Activated CD4-positive, alpha-beta T cell treated with anti-CD3 and anti-CD28 coated beads for 4 hours (primary cell): ENCODE measurements at places on chromosomes 12 and 14.

GRCh38 chr12:10386857-10387256, 3.0 kb downstream of the KLRK1 start:
- no peak for DNase-seq

- no peak for DNase-seq
These were observed 5.5 kb downstream of the NKX2-1 start for GRCh38 chr14:36514278-36515104.

DNA sequence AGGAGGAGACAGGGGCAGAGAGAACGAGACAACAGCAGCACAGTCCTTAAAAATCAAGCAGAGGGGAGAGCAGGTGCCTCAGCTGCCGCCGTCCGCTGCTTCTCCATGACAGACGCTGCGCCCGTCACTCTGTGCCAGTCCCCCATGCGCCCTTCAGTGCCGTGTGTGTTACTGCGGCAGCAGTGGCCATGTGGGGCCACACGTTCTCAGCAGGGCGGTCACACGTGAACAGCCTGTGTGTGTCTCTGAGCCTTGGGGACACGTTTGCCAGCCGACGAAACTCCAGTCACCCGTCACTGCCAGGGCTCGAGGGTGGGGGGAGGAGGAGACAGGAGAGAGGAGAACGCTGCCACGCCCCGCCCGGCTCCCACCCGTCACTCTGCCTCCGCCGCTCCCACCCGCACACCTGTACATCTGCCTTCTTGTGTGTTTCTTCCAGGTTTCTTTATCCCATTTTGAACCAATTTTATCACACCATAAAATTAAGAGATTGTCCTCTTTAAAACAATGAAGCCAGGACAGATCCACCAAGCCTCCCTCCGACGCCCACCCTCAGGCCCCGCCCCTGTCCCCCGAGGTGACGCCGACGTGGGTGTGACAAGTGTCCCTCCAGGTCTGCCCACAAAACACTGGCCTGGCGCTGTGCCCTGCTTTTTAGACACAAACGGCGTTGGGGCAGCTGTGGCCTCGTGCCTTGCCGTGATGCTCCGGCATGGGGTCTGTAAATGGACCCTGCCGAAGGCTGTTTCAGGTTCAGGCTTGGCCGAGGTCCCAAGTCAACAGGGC, 58.2 kb downstream of the GALNT9 start:
- no peak for DNase-seq

DNA sequence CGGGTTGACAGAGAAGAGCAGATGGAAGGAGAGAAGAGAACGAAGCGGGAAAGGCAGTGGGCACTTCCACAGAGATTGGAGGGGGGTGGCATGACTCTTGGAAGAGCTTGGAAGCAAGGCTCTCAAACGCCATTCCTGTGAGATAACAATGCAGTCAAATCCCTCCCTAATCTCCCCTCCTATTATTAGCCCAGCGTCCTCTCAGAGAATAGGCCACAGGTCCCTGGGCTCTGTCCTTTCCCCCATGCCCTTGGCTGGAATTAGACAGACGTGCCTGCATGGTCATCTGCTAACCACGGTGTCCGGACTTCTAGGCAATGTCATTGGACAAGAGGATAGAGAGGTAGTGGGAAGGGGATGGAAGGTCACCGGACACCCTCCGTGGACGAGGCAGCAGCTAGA, 8.0 kb upstream of the MYH7 start:
- DNase-seq = no peak

DNA sequence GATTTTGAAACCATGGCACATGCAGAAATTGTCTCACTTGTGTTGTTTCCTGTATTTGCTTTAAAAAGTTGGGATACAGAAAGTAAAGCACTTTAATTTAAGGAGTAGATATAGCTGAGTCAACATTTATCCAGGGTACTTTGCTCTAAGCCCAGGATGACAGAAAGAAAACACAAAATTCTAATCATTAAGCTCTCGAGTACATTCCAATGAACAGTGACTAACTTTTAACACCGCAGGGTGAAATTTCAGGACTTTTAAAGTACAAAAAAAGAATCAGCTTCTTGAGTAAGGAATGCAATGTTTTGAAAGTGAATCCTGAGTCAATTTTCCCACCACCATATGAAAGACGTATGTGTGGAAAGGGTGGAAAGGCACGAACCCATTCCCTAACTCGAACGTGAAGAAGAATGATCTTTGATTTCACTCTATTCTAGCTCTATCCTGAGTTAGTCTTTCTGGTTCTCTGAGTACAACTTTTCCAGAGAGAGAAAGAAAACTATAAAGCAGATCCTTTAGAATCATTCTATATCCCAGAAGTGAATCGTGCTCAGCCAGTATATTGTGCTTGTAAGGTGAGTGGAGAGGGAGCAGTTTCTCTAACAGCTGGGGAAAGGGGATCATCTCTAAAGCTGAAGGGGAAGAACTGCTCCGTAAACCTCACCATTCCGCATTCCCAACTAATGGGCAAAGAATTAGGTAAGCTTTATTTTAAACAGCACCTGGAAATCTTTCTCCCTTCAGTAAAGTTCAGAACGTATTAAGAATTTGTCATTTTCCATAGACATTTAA, 779.0 kb upstream of the FLRT2 start:
- DNase-seq = no peak

GRCh38 chr14:73472185-73473114, 14.1 kb upstream of the NUMB start:
- DNase-seq = no peak

GRCh38 chr14:61567838-61568571, 127.3 kb upstream of the HIF1A start:
- no peak for DNase-seq

GRCh38 chr12:107564946-107565345, 120.7 kb upstream of the PWP1 start:
- DNase-seq = no peak

DNA sequence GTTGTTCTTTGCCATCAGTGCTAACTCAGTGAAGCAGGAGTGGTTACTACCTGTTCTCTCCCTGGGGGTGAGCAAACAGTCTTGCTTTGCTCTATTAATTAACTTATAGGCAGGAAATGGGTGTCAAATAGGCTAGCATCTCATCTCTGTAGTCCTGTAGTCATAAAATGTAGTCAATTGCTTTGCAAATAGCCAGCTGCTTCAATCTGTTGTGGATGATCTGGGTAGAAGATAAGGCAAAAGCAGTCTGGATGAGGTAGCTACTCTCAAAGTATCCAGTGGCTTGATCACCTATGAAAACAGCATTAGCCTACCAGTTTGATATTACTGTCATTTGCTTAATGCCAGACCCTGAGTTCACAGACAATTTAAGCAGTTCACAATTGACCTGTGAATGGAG, 369.0 kb upstream of the TMTC1 start:
- no peak for DNase-seq

- no peak for DNase-seq
These were observed 217.5 kb downstream of the DPY19L2 start for GRCh38 chr12:63450816-63451215.

DNA sequence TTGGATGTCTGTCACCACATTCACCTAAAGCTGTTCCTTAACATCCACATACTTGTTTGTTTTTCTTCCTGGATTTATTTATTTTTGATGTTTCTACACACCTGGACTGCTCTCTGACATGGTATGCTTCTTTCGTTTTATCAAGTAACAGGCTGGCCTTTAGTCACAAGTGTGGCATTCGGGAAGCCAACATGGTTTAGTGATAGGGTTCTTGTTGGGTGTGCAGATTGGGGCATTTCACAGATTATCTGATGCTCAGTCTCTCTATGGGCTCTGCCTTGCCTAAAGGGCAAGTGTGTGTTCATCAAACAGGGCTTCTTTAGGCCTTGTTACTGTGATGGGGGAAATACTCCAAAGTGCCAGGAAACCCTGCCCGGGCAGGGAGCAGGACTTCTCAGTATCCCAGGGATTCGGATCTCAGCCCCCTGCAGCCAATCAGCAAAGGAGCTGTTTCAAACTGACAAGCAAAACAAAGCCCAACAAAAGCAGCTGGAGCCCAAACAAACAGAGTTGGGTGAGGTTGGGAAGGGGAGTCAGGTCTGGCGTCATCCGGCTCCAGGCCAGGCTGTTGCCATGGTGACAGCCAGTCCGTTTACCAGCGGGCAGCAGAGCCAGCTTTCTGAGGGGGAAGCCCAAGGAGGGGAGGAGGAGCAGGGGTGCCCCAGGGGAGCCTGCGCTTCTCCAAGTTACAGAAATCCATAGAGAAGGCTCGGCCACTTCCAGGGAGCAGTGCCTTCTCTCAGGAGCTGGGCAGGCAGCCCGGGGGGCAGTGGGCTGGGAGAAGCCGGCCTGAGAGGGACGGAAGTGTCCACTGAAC, 31.9 kb downstream of the FOS start:
- DNase-seq = no peak

DNA sequence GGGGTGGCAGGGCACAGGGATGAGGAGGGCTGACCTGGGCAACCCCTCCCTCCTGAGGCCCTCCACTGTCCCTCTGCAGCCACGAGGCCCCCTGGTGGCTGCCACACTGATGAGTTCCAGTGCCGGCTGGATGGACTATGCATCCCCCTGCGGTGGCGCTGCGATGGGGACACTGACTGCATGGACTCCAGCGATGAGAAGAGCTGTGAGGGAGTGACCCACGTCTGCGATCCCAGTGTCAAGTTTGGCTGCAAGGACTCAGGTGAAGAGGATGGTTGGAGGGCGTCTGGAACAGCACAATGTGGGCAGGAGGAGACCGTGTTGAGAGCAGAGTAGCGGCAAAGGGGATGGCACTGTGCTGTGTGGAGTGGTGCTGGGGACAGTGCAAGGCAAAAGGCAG, 25.7 kb upstream of the LRP1-AS start:
- DNase-seq = peak; percentile 11

- no peak for DNase-seq
These were observed 60.0 kb downstream of the MYF5 start for GRCh38 chr12:80776706-80777105.

- no peak for DNase-seq
These were observed 121.5 kb downstream of the ASCL4 start for GRCh38 chr12:107895966-107896365.

DNA sequence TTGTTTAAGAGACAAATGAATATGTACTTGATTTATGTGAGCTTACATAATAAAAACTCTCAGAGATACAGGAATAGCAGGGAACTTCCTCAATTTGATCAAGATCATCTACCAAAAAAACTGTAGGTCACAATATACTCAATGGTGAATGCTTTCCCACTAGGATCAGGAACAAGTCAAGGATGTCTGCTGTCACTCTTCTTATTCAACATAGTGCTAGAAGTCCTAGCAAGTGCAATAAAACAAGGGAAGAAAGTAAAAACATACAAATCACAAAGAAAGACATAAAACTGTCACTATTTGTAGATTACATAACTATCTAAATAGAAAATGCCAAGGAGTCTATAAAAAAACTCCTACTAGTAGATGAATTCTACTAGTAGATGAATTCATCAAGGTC, 41.9 kb upstream of the PAWR start:
- DNase-seq = no peak

GRCh38 chr14:53757732-53758131, 198.9 kb downstream of the BMP4 start:
- no peak for DNase-seq

GRCh38 chr14:67559639-67560038, 26.5 kb downstream of the PLEKHH1 start:
- no peak for DNase-seq

DNA sequence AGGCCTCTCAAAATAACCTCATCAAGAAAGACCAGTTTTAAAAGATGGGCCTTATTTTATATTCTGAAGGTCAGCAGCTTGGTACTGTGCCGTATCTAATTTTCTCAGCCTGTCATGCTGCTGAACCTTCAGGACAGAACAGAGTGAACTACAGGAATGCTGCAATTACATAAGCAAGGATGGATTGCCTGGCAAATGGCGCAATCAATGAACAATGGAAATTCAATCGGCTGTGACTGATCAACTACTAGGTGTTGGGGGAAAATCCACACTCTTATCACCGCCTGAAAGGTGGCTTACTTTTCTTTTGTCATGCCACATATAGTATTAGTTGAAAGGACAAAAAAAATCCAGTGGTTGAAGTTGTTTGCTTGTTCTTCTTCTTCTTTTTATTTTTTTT, 8.5 kb downstream of the ACSS3 start:
- DNase-seq = no peak

GRCh38 chr14:75976826-75977581, 4.8 kb downstream of the TGFB3 start:
- DNase-seq = no peak

DNA sequence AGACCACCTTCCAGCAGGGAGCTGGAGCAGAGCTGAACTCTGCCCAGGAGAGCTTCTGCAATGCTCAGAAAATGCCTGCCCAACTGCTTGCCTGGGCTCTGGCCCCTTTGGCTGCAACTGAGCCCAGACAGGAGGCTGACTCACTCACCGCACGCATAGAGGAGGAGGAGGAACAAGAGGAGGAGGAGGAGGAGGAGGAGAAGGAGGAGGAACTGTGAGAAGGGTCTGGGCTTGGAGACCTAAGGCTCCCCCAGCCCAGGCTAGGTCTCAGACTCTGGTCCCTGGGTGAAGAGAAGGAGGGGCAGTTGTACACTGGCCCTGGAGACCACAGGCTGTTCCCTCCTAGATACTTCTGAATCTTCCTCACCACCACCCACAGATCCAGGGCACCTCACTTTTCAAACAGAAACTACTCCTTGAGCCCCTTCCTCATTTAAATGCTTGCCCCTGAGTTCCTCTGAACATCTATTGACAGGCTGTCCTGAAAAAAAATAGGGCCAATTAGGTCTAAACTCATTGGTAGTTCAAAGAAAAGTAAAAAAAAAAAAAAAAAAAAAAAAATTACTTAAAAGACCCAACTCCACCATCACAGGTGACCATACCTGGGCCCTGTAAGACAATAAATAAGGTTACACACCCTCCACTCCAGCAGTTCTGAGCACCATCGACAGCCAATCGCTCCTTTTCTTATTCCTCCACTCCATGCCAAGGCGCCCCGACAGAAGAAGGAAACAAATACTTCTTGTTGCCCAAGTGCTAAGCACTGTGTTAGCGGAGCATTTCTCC, 674 bp downstream of the VDR start:
- peak; percentile 69 for DNase-seq

- no peak for DNase-seq
These were observed 67.3 kb upstream of the GALNT9 start for GRCh38 chr12:132396657-132397056.

DNA sequence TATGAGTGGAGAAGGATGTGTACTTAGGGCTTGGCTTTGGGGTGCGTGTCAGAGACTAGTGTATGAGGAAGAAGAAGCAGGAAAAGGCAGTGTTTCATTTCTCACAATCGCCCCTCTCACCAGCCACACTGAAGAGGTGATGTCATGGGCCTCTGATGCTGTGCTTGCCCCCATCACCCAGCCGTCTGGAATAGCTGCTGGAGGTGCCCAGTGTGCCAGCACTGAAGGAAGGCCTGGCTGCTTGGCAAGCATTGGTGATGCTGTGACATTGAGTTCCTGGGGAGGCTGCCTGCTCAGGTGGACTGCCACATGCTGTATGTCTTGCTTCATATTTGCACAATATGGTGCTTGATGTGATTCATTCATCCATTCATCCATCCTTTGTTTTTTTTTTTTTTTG, 56.2 kb downstream of the CRADD start:
- DNase-seq = no peak

- DNase-seq = no peak
These were observed 52.7 kb downstream of the BCAT1 start for GRCh38 chr12:24896171-24896570.

- no peak for DNase-seq
These were observed 33.0 kb downstream of the UBR7 start for GRCh38 chr14:93239869-93240677.

GRCh38 chr12:6317693-6318439, 7.4 kb downstream of the PLEKHG6 start:
- DNase-seq = no peak
